ENCODE measurements at places on chromosomes 2 and 18.

GRCh38 chr2:118979152-118979861 lies 37.3 kb downstream of the MARCO start:
- DNase-seq = no peak

DNA sequence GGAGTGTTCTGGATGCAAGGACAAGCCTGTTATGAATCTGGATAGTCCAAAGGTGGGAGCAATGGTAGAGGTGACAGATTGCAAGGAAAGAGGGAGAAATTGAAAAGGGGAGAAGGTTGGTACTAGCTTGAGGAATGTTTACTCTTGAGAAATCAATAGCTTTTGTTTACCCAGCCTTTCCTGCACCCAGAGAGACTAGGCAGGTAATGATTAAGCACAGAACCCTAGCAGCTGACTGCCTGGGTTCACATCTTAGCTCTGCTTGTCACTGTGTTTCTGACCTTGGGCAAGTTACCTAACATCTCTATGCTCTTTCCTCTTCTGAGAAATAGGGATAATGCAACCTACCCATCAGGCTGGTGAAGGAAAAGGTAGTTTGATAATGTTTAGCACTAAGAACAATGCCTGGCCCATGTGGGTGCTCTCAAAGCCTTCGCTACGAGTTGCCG lies 178.6 kb downstream of the MGAT5 start:
- DNase-seq = no peak

DNA sequence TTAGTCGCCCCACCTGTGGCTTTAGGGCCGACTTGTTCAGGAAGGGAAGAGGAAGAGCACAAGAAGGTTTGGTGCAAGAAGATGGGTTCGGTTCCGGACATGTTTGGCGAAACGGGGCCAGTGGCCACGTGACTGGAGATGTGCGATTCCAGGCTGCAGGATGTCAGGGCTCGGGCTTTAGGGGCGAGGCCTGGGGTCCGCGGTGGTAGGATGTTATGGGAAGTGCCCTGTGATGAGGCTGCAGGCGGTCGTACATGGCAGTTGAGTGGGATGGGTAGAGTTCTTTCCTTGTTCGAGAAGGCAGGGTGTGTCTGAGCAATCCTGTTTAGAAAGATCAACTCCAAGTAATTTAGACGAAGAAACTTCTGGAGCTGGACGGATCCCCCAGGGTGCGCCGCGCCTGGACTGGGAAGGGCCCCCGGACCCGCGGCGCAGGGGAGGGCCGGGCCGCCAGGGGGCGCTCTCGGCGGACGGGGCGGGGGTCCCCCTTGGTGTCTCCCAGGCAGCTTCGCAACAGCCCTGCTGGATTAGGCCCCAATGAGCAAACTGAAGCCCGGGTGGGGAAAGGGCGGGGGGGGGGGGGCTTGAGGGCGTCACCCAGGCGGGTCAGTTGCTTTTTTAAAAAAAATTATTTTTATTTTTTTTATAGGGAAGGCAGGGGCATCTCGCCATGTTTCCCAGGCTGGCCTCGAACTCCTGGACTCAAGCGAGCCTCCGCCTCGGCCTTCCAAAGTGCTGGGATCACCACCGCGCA lies 17.2 kb upstream of the SDC1 start:
- no peak for DNase-seq

DNA sequence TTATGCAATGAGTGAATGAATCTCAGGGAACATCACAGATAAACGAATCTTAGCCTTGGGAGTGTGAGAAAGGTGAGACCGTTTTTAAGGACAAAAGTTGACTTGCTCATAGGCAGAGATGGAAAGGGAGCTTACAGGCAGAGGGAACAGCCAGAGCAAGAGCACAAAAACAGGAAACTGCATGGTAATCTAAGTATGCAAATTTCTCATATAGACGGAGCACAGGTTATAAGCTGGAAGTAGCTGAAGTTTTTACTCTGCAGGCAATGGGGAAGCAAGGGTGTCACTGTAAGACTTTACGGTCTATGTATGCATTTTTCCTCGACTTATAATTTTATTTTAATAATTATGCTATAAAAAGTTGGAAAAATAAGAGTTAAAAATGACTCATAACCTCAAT lies 44.8 kb upstream of the STRN start:
- no peak for DNase-seq

DNA sequence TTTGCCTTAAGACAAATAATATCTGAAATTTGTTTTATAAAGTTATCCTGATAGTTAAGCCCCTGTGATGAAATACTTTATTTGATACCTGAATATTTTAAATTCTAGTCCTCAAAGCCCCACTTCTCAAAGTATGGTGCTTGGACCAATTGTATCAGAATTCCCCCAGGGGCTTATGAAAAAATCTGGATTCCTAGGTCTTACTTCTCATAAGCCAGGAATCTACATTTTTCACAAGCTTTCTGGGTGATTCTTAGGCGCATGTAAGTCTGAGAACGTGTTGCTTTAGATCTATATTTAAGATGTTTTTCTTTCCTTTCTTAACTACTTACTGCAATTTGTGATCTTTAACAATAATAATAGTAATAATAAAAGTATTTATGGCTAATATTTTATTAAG lies 53.1 kb downstream of the MYO1B start:
- DNase-seq = no peak

- no peak for DNase-seq
Observed at GRCh38 chr2:58971511-58972360, 730.6 kb upstream of the FANCL start.

GRCh38 chr18:55317324-55317723 lies 270.7 kb downstream of the TCF4 start:
- DNase-seq = no peak

GRCh38 chr2:23330214-23330613 lies 54.8 kb upstream of the KLHL29 start:
- no peak for DNase-seq

Measured in NCI-H1694 treated with DMSO at 0.1 percent for 48 hours (cell line).